ENCODE measurements at places on chromosomes 12 and 14. TPM values are rescaled to one million over a fixed set of nuclear protein-coding genes. Genes with fewer than 3 reads are reported as not detected.

ADCY6 gene
- polyA plus RNA-seq: 16.5 TPM

CLECL1 gene
- polyA plus RNA-seq: 1.4 TPM

SLC35E3 gene
- polyA plus RNA-seq: 9.3 TPM

ASB2 gene
- 3.5 TPM for polyA plus RNA-seq

RTL1 gene
- polyA plus RNA-seq: 0.34 TPM

METTL1 gene
- 28.8 TPM for polyA plus RNA-seq

CLEC2A gene
- not detected for polyA plus RNA-seq

CD9 gene
- 94.2 TPM for polyA plus RNA-seq

SLC8A3 gene
- 0.61 TPM for polyA plus RNA-seq

TSPAN8 gene
- 6.2 TPM for polyA plus RNA-seq

C12orf50 gene
- polyA plus RNA-seq: 47.0 TPM

SLC6A12 gene
- polyA plus RNA-seq: 6.4 TPM

BICDL1 gene
- polyA plus RNA-seq: 41.4 TPM

SAMD15 gene
- 31.3 TPM for polyA plus RNA-seq

TAS2R31 gene
- not detected for polyA plus RNA-seq

WSB2 gene
- polyA plus RNA-seq: 54.5 TPM

DLGAP5 gene
- polyA plus RNA-seq: 15.2 TPM

RIN3 gene
- polyA plus RNA-seq: 25.9 TPM

PPP4R4 gene
- 15.8 TPM for polyA plus RNA-seq

Data from testis (tissue), 5 donors.